NK-92 treated with Interleukin-12 subunit alpha and Interleukin-12 subunit beta, amount 100 ng/mL, for 24 hours (cell line): ENCODE measurements at places on chromosomes 4 and X.

DNA sequence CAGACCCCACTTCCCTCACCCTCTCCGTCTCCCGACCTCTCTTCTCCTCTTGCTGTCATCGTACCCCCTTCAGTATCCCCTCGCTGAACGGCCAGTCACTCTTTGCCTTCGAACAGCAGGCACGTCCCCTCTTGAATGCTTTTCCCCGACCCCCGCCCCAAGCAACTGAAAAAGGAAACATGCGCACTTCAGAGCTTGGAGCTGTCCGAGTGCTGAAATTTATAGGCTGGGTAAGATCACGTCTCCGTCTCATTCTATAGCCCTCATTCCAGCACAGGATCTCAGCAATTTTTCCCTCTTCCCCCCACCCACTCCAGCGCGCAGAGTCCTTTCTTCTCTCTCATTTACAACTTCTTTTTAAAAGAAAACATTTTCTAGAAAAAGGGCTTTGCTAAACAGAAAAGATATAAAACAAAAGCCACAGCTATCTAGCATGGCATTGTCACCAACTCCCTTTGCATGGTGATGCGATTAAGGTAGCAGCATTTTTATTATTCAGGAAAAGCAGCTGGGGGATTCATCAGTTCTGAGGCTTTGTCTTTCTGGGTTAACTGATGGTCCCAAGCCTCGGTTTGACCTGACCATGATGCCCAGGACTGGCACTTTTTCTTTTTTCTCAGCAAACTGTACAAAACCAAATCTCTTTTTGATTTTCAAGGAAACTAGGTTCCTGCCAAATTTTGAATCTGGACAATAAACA is at the start of gene GLRA2:
TSS of gene GLRA2 (plus strand) at position 247 of the 700 bp plus-strand sequence. CDS start 522 bp downstream, outside the sequence.
- DNase-seq = no peak

DNA sequence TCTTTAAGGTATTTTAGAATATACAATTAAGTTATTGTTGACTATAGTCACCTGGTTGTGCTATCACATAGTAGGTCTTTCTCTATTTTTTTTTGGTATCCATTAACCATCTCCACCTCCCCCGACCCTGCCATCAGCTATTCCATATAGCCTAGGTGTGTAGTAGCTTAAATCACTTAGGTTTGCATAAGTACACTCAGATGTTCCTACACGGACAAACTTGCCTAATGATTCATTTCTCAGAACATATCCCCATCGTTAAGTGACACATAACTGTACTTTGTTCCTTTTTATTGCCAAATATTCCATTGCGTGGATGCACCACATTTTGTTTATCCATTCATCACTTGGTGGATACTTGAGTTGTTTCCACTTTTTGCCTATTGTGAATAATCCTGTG is 67.9 kb downstream of the SLAIN2 start:
- no peak for DNase-seq

DNA sequence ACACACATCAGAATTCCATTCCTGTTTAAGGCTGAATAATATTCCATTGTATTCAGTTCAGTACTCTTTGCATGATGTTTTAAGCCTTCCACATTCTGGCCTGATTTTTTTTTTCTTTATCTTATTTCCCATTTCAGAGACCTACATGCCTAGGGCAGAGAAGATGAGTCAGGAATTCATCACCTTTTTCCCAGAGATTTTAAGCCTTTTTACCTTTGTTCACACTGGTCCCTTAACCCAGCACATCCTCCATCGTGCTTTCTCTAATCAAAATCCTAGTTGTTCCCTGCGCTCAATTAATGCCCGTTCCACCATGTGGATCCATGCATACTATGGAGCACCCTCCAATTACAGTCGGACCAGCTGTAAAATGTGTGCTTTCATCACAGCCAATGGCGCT is 245.1 kb downstream of the DHX15 start:
- no peak for DNase-seq

GRCh38 chrX:9352694-9353411 is 112.0 kb upstream of the TBL1X start:
- peak; percentile 63 for DNase-seq

GRCh38 chr4:135408109-135408508 is 1206.5 kb upstream of the PABPC4L start:
- no peak for DNase-seq

DNA sequence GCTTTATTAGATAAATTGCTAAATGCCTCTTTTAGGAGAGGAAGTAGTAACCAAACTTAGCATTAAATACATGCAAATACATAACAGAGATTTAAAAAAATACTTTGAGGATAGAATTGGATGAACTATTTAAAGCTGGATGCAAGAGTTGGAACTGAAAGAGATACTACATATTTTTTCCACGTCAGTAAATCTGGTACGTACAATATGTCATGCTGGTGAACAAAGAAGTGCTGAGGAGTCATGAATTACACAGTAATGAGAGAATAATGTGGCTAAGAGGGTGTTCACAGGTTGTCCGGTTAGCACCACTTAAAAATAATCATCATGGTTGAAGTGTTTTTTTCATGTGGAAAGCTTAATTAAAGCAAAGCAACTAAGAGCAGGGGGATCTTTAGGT is 184.1 kb upstream of the FRMPD4 start:
- no peak for DNase-seq

DNA sequence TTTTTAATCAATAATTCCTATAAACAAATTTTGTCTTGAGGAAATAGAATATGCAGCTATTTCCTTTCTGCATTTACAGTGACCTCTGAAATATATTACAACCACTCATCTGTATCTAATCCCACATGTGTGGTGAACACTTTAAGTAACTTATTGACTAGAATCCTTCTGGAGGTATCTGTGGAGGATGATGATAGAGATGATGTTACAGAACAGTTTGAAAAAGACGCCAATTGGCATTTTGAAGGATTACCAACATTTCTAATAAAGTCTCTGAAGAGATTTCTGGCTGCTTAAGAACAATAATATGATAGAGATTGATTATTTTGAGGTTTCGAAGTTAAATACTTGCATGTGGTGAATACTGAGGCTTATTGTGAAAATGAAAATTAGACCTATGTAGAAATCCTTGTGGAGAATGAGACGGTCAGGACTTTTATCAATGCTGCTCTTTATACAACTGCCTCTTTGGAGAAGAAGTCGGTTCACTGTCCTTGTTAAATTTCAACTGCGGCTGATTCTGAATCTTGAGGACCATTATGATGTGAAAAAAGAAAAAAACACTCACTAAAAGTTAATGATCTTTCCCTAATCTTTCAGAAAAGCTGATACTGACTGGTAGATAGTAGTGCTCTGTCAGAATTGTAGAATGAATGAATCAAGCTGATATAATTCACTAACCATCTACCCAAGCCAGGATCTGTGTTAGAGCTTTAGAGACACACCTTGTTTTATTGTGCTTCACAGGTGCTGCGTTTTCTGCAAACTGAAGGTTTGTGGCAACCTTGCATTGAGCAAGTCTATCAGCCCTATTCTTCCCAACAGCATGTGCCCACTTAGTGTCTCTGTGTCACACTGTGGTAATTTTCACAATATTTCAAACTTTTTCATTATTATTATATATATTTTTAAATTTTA is 204.7 kb downstream of the SPRY1 start:
- no peak for DNase-seq

DNA sequence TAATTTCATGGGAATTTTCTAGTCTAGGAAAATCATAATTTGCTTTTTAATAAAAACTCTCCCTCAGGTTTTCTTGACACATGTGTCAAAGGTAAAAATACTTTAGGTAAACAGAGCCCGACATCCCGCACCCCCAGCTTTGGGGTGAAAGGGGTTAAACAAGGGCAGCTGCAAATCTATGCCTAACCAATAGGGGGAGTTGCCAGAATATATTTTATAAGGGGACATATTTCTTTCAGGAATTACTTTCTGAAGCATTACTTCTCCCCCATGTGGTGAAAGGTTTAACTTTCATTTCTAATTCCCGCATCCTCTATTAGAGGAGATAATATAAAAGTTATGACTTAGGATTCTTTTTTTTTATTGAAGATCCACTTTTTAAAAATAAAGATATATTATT is 53.9 kb upstream of the HEPH start:
- no peak for DNase-seq

DNA sequence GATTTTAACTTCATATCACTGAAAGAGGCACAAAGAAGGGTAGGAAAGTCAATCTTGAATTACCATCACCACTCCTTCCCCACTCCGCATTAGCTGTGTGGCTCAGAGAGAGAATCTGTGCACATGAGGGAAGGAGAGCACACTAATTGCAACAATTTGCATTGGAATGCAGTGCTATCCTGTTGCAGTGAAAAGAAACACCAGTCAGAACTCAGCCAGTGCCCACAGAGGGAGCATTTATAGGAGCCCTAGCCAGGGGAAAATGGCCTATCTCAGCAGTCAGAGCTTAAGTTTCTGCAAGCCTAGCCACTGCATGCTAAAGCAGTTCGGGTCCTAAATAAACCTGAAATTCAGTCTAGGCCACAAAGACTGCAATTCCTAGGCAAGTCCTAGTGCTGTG is 159.4 kb upstream of the AR start:
- DNase-seq = no peak

- no peak for DNase-seq
Measured at GRCh38 chrX:14300376-14300775, 229.0 kb upstream of the GLRA2 start.

DNA sequence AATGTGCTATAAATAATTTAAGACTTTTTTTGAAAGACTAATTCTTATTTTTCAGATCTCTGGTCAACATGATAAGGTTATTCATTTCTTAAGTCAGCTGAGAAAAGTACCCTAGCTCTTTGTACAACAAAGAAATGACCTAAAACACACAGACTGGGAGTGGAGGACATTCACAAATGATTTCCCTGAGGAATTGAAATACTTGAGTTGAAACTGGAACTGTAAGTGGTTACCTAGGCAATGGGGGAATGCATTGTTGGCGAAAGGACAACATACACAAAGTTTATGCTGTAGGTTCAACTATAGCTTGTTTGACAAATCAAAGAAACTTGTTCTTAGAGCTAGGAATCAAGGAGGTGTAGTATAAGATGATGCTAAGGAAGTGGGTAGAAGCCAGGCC is 915.5 kb downstream of the FAT4 start:
- DNase-seq = no peak

GRCh38 chr4:189988877-189989431 is 38.1 kb downstream of the FRG2 start:
- no peak for DNase-seq

- DNase-seq = no peak
Measured at GRCh38 chr4:4419896-4420295, 33.0 kb downstream of the NSG1 start.

- no peak for DNase-seq
Measured at GRCh38 chrX:72030431-72030830, 101.3 kb downstream of the RTL5 start.

DNA sequence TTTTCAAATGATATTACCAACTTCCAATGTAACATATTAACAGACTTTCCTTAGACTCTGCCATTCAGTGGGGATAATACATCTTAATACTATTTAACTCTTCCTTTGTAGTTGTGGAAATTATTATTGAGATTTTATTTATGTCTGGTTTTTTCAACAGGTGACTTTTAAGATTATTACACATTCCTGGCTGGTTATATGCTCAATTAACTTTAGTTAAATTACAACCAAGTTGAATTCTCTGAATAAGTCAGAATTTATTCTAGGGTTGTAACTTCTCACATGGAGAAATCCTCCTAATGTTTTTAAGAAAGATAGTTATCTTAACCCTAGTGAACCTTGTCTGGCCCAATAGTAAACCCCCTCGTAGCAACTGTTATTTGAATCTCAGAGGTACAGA is 107.3 kb downstream of the SLC10A6 start:
- no peak for DNase-seq

DNA sequence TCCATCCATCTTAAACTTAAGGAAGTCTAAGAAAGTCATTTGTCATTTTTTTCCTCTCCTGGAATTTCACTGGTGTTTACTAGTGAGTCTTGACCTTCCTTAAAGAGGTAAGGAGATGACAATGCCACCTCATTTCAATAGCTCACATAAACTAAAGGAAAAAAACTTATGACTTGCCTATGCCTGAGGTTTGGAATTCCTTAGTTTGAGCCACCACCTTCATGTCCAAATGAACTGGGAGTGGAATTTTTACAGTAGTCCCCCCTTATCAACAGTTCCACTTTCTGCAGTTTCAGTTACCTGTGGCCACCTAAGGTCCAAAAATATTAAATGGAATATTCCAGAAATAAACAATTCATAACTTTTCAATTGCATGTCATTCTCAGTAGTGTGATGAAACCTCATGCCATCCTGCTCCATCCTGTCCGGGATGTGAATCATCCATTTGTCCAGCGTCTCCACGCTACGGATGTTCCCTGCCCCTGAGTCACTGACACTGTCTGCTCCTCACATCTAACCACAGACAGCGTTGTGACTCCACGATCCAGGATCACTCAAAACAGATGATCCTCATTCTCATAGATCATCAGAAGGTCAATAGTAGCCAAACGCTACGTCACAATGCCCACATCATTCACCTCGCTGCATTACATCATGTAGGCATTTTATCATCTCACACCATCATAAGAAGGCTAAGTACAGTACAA is 177.4 kb downstream of the SH3KBP1 start:
- DNase-seq = no peak

GRCh38 chr4:151841107-151841506 is 80.3 kb upstream of the GATB start:
- no peak for DNase-seq

DNA sequence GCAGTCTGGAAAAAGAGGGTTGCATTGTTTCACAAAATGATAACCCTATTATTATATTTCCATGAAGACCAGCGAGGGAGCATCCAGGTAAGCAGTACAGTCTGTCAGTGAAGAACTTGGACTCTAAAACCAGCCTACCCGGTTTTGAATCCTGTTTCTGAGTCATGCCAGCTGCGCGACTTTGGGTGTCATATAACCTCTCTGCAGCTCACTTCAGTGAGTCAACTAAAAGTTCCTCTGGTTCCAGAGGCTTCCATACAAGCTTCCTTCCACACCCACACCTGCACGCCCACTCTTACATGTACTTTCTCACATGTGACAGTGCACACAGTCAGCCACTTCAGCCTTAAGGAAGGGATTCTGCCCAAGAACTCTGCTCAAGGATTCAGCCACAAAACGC is 49.8 kb upstream of the PRPS2 start:
- no peak for DNase-seq

- no peak for DNase-seq
Measured at GRCh38 chrX:128973033-128973432, 550.3 kb downstream of the SMARCA1 start.

- no peak for DNase-seq
Measured at GRCh38 chr4:112421911-112422310, 94.1 kb downstream of the NEUROG2 start.

- DNase-seq = no peak
Measured at GRCh38 chrX:38183596-38183995, 37.1 kb downstream of the SRPX start.

DNA sequence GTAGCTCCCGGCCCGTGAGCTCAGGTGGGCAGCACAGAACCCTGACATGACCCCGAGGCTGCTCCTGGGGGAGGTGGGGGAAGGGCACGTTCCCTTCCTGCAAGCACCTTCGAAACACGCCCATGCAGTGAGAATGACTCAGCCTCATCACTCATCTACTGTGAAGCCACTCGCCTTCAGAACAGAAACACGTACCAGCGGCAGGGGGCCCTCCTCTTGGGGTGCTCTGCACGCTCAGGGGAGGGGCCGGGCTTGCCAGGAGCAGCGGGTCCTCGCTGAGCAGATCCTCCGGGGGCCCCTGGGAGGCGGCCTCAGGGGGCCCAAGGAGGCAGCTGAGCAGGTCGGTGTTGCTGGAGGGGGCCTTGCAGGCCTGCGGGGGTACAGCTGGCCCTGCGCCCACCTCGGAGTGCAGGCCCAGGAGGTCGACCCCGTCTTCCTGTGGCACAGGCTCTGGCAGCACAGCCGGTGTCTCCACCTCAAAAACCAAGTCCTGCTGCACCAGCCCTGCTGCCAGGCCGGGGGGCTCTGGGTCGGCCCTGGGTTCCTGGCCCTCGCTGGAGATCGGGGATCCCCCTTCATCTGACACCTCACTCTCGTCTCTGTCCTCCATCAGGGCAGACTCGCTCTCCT is 40.9 kb upstream of the CPLX1 start:
- no peak for DNase-seq
